ENCODE measurements at places on chromosomes 13 and 19.

DNA sequence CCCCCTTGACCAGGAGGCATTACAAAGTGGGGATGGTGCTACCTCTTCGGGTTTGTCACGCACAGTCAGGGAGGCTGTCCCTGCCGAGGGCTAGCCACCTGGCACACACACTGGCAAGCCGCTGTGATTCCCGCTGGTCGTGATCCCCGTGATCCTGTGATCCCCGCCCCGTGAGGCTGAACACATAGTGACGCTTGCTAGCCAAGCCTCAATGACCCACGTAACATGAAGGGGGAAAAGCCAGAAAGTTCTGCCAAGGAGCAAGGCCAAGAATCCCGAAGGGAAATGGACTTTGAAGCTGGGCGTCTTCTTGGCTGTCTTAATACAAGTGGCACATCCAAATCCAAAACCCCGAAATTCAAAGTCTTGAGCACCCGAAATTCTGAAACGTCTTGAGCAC is 13.7 kb downstream of the LDLR start:
- H3K36me3 ChIP-seq, result peaks cover 27% of the 10 kb centered on the region
- H3K27me3 ChIP-seq, result no peaks in the 10 kb centered on the region
- no peak overlapping the region for H3K4me3 ChIP-seq
- DNase-seq, result no peak
- no peak overlapping the region for H3K27ac ChIP-seq

DNA sequence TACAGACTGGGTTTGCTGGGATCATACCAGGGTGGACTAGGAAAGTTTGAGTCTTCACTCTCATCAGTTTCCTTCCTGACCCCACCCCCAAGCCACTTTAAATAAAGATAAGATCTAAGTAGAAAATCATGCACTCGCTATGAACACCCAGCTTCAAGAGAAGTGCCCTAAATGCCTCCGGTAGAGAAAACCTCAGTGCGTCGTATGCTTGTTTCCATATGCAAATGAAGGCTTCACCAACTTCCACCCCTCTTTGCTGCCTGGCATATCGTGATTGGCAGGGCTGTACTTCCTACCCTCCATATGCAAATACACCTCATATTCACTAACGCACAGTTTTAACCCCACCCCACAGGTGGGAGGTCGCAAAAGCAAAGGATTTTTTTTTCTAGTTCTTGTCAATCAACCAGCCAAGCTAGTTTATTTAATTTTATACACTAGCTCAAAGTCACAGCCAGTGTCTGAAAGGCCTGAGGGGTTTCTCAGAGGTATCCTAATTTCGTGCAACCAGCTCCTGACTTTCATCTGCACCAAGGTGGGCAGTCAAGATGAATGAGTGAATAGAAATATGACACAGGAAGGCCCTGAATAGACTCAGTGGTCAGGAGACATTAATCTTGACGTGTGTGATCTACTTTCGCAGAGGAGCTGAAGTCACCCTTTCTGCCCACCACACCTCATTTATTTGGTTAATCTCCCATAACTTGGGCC is 121.1 kb upstream of the TSHZ3 start:
- no peak overlapping the region for H3K27ac ChIP-seq
- no peak for DNase-seq
- H3K27me3 ChIP-seq, result no peaks in the 10 kb centered on the region
- no peak overlapping the region for H3K4me3 ChIP-seq
- no peaks in the 10 kb centered on the region for H3K4me1 ChIP-seq

DNA sequence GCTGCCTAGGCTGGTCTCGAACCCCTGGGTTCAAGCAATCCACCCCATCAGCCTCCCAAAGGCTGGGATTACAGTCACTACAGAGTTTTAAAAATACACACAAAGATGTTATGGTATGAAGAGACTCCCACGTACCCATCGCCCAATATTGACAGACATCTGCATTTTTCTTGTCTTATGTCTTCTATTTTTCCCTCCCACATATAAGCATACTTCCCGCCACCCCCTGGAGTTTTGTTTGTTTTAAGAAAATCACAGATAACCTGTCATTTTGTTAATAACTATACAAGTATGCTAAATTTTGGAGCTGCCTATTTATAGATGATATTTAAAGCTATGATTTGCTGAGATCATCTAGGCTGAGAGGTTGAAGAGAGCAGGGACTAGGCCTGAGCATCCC is 6.2 kb upstream of the SMG9 start:
- no peaks in the 10 kb centered on the region for H3K36me3 ChIP-seq
- H3K27ac ChIP-seq, result no peak overlapping the region
- H3K27me3 ChIP-seq, result no peaks in the 10 kb centered on the region
- H3K4me3 ChIP-seq, result no peak overlapping the region
- H3K4me1 ChIP-seq, result peaks cover 26% of the 10 kb centered on the region

DNA sequence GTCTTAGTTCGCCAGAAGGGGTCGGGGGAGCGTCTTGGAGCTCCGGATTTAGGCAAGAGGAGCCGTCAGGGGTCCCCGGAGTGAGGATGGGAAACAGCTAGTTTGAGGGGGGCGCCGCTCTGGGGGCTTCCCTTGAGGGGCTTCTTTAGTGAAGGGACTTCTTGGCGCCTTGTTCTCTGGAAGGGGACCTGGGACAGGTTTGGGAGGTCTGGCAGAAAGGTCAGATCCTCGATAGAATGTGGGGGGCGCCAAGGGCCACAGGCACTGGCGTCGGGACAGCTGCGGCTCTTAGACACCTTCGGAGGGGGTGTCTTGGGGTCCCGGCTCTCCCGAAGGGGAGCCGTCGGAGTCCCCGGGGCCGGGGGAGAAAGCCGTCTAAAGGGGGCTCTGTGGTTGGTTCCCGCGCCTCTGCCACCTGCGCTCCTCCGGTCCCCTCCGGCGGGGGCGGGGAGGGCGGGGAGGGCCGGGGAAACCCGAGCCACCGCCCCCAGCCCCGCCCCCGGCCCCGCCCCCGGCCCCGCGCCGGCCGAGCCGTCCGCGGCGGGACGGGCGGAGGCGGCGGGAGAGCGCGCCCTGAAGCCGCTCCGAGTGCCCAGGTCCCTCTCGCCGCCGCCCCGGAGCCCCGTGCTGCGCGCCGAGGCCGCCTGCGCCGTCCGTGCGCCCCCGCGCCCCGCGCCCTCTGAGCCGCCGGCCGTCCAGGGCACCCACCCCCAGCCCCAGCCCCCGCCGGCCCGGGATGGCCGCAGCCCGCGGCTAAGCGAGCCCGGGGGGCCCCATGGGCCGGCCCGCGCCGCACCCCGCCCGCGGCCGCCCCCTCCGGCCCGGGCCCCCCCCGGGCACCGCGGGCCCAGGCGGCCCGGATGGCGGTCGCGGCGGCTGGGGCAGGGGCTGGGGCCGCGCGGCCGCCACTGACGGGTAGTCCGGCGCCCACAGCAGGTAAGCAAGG is at the start of gene NRTN:
Gene NRTN (plus strand): TSS at position 552 of the 946 bp plus-strand sequence. CDS start 19,099 bp downstream, outside the sequence.
- DNase-seq, result peak; percentile 45
- no peaks in the 10 kb centered on the region for H3K36me3 ChIP-seq
- peaks cover 20% of the 10 kb centered on the region for H3K4me1 ChIP-seq
- no peak within 1 kb of the TSS for H3K27ac ChIP-seq
- peaks cover 1% of the 10 kb centered on the region for H3K27me3 ChIP-seq

GRCh38 chr13:39099231-39099630 is 61.0 kb downstream of the NHLRC3 start:
- H3K36me3 ChIP-seq, result no peaks in the 10 kb centered on the region
- no peak overlapping the region for H3K4me3 ChIP-seq
- no peaks in the 10 kb centered on the region for H3K4me1 ChIP-seq
- no peak overlapping the region for H3K27ac ChIP-seq

- H3K4me1 ChIP-seq, result peaks cover 30% of the 10 kb centered on the region
- no peaks in the 10 kb centered on the region for H3K36me3 ChIP-seq
- peak overlapping the region; percentile 97 for H3K4me3 ChIP-seq
These were observed 1418.4 kb downstream of the UQCRFS1 start for GRCh38 chr19:27794494-27795042.
